ENCODE measurements at places on chromosomes 12 and 14. TPM values are rescaled to one million over a fixed set of nuclear protein-coding genes. Genes with fewer than 3 reads are reported as not detected.

Gene KRT73
- total RNA-seq, result not detected

Gene COL2A1
- 69.1 TPM for total RNA-seq

Gene PWP1
- total RNA-seq, result 52.0 TPM

Gene RBP5
- not detected for total RNA-seq

Gene DLGAP5
- 313 TPM for total RNA-seq

Gene SPTB
- 0.09 TPM for total RNA-seq

Gene PZP
- total RNA-seq, result not detected

Gene RILPL2
- total RNA-seq, result 1.1 TPM

Gene PTPRO
- total RNA-seq, result 3.7 TPM

Gene TAC3
- total RNA-seq, result 13.8 TPM

Gene PRPH
- total RNA-seq, result not detected

Gene HCAR1
- total RNA-seq, result 0.06 TPM

Gene ADAMTS20
- 10.9 TPM for total RNA-seq

Gene CISTR
- total RNA-seq, result not detected

Gene MIP
- total RNA-seq, result not detected

Gene ZNF26
- 13.6 TPM for total RNA-seq

Gene TMTC2
- total RNA-seq, result 25.5 TPM

Gene TDRD9
- total RNA-seq, result not detected

Gene KCTD10
- 57.5 TPM for total RNA-seq
